ENCODE measurements at places on chromosomes 11 and 22.

- DNase-seq = no peak
Measured at GRCh38 chr11:45537614-45538013, 127.8 kb downstream of the CHST1 start.

DNA sequence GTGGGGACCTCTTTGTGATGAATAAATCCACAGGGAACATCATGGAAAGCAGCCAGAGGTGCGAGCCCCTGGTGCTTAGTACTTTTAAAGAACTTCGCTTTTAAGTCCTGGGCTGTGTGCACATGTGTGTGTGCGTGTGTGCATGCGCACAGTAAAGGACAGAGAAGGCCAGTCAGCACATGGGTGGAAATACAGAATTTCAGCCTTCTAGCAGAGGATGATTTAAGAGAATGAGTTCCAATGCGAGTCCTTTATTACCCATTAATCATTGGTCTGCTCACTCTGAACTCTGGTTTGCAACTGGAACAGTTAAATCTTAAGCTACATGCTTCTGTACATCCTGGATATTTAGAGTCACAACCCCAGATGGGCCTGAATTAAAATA is 18.9 kb downstream of the TEAD1 start:
- DNase-seq = no peak

DNA sequence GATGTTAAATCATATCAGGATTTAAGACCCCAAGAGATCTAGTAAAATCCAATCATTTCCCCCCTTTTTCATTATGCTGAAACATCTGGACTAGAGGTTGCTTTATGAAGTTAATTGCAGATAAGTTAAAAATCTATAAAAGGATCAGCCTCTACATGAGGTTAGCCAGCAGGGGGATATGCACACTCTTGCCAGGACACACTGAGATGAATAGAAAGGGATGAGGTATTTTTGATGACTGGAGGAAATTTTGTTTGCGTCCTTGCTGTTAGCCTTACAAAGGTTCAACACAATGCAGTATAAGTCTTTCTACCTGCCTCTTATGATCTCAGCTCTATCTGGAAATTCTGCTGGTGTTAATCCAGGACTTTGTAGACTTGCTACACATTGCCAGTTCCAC is 1034.3 kb downstream of the LRRC4C start:
- no peak for DNase-seq

GRCh38 chr22:50731811-50732624 is 6.0 kb upstream of the ACR start:
- DNase-seq = peak; percentile 26

DNA sequence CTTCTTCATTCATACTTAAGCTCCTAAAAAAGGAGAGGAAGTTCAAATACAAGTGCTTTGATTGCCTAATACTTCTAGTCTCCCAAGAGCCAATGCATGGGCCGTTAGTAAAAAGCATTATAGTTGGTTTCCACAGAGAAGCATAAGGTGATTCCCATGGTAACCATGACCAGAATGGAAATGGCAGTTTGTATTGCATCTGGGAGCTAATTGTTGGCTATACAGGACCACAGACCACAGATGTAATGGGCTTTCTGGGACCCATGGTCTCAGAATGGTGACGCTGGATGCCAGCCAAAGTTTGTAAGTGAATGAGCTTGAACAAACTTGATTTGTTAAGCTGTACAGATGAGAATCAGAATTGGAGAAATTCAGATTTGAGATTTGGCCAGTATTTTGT is 333.9 kb upstream of the C11orf87 start:
- no peak for DNase-seq

GRCh38 chr22:45877651-45878050 is 99.3 kb downstream of the WNT7B start:
- no peak for DNase-seq

- DNase-seq = no peak
Measured at GRCh38 chr11:50333861-50334260, 301.2 kb downstream of the OR4C45 start.

- no peak for DNase-seq
Measured at GRCh38 chr11:109371444-109372176, 50.4 kb upstream of the C11orf87 start.

DNA sequence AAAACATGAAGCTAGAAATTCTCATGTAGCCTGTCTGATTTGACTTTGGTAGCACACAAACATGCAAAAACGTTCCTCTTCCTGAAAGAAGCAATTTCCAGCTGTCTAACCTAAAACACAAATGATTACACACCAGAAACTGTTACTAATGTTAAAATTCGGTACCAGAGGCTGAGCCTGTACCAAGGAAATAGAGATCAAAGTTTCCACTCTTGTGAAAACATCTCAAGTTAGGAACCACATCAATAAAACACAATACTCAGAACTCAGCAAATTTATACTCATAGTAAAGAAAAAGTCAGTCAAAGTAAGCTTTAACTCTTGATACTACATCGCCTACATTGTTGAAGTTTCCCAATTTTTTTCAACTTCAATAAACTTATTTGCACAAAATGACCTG is 107.8 kb downstream of the FCHSD2 start:
- no peak for DNase-seq

Data from CMK (cell line).